ENCODE measurements at places on chromosomes 1 and 21. TPM values are rescaled to one million over a fixed set of nuclear protein-coding genes. Genes with fewer than 3 reads are reported as not detected.

HJV gene
- not detected for total RNA-seq

DNA sequence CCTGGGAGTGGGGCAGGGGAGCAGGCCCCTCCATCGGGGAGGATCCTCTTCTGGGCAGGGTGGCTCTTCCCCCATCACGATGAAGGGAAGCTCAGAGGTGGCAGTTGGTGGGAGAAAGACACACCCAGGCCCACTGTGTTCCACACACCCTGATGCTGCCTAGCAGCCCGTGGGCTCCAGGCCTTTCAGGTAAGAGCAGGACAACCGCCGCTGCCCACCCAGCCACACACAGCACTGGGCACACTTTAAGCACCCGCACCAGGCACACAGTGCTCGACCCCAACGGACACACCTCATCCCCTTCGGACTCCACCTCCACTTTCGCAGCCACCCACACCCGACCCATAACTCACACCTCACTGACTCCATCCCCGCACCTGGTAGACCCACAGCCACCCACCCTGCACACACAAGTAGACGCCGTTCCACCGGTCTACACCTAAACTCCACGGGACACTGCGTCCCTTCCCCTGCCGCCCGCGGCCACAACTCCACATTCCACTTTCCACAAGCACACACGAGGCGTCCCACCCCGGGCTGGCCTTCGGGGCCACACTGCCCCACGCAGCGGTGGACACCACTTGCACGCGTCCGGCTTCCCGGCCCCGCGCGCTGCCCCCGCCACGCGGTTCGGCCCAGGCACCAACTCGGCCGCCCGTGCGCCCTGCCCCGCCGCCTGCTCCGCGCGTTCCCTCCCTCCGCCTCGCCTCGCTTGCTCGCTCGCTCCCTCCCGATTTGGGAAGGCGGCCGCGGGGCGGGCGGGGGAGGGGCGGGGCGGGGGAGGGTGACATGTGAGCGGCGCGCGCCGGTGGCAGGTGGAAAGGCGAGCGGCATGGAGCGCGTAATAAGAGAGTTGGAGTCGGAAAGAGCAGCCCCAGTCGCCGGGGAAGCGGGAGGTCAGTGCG, at the start of gene KCNQ4:
KCNQ4 (plus strand) TSS at position 787 of the 905 bp plus-strand sequence. CDS start 307 bp downstream, outside the sequence.
- H3K4me3 ChIP-seq, result peak within 1 kb of the TSS; percentile 80
- peaks cover 7% of the 10 kb centered on the region for H3K4me1 ChIP-seq
- H3K36me3 ChIP-seq, result peaks cover 3% of the 10 kb centered on the region
- H3K27me3 ChIP-seq, result peaks cover 37% of the 10 kb centered on the region
- peak within 1 kb of the TSS; percentile 48 for H3K27ac ChIP-seq
- peak; percentile 74 for DNase-seq

DNA sequence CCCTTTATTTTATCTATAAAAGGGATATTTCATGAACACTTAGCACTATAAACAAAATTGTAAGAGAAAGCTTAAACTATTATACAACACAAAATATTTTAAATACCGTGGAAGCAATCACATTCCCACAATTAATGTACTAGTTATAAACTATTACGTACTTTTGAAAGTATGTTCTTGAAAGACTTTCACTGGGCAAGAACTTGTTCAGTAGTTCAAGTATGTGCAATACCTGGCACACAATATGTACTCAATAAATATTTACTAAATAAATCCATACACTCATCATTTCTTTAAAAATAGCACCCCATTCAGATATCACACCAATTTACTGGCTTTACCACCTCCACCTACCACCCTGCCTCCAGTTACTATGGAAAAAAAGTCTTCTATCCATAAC, 12.6 kb upstream of the FMO2 start:
- no peaks in the 10 kb centered on the region for H3K4me1 ChIP-seq
- H3K27ac ChIP-seq, result no peak overlapping the region
- no peak for DNase-seq
- H3K27me3 ChIP-seq, result peaks cover 10% of the 10 kb centered on the region
- H3K36me3 ChIP-seq, result no peaks in the 10 kb centered on the region

DNA sequence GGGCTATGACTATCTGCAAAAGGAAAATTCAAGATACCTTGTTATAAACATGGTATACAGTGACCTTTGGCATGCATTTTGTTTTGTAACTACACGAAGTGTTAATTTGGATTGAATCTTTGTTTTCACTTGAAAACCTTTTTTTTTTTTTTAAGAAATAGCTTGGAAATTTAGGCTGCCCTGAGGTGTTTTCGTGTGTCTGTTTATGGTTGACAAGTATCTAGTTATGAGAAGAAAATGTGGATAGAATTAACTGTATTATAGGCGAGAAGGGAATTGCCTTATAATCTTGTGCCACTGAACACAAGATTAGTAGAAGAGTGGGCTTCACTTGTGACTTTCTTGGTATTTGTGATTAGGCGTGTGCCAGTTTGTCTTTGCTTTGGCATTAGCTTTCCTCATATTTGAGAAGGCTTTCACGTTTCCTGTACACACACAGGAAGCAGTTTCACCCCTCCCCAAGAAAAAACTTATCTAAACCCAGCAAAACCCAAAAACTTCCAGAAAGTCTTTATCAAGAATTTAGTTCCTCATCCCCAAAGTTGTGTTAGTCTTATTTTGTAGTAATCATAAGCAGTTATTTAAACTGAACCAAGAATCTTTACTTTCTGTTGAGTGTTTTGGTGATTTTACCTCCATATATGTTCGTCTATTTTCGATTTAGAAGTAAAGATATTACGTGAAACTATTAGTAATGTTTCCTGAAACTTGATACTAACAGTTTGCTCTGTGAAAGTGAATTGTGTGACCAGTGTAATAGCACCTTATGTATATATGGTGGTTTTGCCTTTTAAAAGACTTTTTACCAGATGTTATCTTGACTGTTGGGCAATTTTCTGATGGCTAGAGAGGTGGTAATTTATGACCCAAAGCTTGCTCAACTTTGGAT, 3.8 kb downstream of the DYRK1A start:
- DNase-seq, result peak; percentile 67
- peaks cover 10% of the 10 kb centered on the region for H3K36me3 ChIP-seq
- H3K4me3 ChIP-seq, result peak overlapping the region; percentile 93
- peak overlapping the region; percentile 90 for H3K27ac ChIP-seq

DNA sequence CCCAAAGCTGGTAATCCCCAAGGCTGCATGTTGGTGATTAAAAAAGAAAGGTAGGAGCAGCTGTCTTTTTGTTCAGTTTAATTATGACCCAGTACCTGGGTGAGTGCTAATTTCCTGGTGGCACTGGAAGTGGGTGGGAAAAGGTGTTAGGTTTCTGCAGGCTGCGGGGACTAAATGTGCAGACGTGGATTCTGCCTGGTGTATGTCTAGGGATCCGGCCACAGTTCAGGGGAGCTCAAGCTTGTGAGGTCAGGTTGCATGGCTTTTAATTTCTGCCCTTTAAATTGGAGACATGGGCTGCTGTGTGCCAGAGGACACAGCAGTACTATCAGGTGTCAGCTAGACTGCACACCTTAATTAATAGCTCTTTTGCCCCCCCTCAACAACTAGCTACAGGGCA, 20.3 kb upstream of the TBX19 start:
- H3K27ac ChIP-seq, result no peak overlapping the region
- no peak for DNase-seq
- peaks cover 52% of the 10 kb centered on the region for H3K36me3 ChIP-seq
- no peak overlapping the region for H3K4me3 ChIP-seq
- H3K27me3 ChIP-seq, result no peaks in the 10 kb centered on the region

DNA sequence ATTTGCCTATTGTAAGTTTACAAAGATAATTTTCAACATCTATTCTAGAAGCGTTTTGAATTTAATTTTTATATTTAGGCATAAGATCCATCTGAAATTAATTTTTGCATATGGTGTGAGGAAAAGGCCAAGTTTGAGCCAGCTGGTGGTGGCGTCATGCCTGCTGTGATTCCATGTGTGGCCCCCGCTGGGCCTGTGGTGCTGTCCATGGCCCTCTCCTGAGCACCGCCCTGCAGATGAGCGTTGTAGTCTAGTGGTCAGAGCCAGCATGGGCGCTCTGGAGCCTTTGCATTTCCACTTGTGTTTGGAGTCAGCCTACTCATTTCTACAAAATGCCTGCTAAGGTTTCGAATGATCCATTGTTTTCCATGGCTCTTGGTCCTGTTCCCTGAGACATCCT, 22.7 kb downstream of the PRSS38 start:
- no peaks in the 10 kb centered on the region for H3K27me3 ChIP-seq
- no peak overlapping the region for H3K4me3 ChIP-seq
- H3K36me3 ChIP-seq, result no peaks in the 10 kb centered on the region
- DNase-seq, result no peak

- peak; percentile 75 for DNase-seq
- H3K27ac ChIP-seq, result peak overlapping the region; percentile 15
- H3K4me3 ChIP-seq, result peak overlapping the region; percentile 91
- H3K27me3 ChIP-seq, result no peaks in the 10 kb centered on the region
- peaks cover 35% of the 10 kb centered on the region for H3K4me1 ChIP-seq
- H3K36me3 ChIP-seq, result peaks cover 29% of the 10 kb centered on the region
Observed at GRCh38 chr1:155322571-155322952, 1.9 kb downstream of the RUSC1 start.

- DNase-seq, result no peak
- no peaks in the 10 kb centered on the region for H3K27me3 ChIP-seq
- no peak overlapping the region for H3K4me3 ChIP-seq
- H3K36me3 ChIP-seq, result peaks cover 19% of the 10 kb centered on the region
Observed at GRCh38 chr1:77986810-77987209, 7.9 kb upstream of the FUBP1 start.

GRCh38 chr1:41715441-41716095, 203.2 kb downstream of the HIVEP3 start:
- H3K4me3 ChIP-seq, result no peak overlapping the region
- H3K36me3 ChIP-seq, result no peaks in the 10 kb centered on the region
- no peaks in the 10 kb centered on the region for H3K27me3 ChIP-seq
- H3K4me1 ChIP-seq, result peaks cover 23% of the 10 kb centered on the region
- H3K27ac ChIP-seq, result no peak overlapping the region

SPATA21 gene
- total RNA-seq, result not detected

PLA2G2F gene
- not detected for total RNA-seq

GFI1 gene
- total RNA-seq, result 85.1 TPM

DNA sequence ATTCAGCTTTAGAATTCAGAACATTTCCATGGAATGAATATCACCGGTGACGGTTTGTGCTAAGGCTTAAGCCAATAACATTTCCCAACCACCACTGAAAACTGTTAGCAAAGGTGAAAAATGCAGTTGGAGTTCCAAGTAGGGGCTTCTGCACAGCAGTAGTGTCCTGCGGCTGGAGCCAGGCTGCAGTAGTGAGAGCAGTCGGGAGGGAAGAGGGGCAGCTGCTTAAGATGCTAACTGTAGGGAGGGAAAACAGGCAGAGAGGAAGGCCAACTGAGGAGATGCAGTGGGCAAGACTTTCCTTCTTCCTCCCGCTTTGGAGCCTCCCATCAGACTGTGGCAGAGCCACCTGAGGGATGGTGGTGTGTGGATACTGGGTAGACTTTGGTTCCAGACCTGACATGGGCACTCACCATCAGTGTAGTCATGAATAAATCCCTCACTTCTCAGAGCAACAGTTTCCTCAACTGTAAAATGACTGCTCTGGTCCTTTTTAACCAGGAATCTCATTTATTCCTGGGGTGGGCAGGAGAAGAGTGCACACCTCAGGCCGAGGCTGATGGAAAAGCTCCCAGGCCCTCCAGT, 3.2 kb downstream of the F3 start:
- no peaks in the 10 kb centered on the region for H3K36me3 ChIP-seq
- H3K27me3 ChIP-seq, result peaks cover 51% of the 10 kb centered on the region
- peaks cover 11% of the 10 kb centered on the region for H3K4me1 ChIP-seq
- H3K27ac ChIP-seq, result no peak overlapping the region
- H3K4me3 ChIP-seq, result no peak overlapping the region

TACSTD2 gene
- total RNA-seq, result not detected

DNA sequence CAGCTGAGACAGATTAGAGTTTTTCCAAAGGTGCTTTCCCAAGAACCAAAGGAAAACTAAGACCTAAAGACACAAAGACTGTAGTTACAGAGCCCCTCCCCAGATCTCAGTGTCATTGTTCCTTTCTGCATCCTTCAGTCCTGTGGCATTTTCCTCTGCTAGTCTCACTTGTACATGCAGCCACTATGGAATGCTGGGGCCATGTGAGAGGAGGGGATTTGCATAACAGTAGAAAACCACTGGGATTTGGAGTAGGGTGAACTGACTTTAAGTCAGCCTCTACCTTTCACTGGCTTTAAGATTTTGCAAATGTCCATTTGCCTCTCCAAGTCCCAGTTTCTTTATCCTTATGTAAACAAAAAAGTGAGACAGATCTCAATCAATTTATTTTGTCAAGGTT, 119.4 kb upstream of the F3 start:
- H3K36me3 ChIP-seq, result no peaks in the 10 kb centered on the region
- H3K4me1 ChIP-seq, result no peaks in the 10 kb centered on the region
- H3K4me3 ChIP-seq, result no peak overlapping the region

GRCh38 chr21:18987520-18988026, 584.0 kb upstream of the TMPRSS15 start:
- no peak overlapping the region for H3K27ac ChIP-seq
- H3K4me3 ChIP-seq, result no peak overlapping the region
- no peaks in the 10 kb centered on the region for H3K27me3 ChIP-seq
- H3K4me1 ChIP-seq, result no peaks in the 10 kb centered on the region
- DNase-seq, result no peak
- no peaks in the 10 kb centered on the region for H3K36me3 ChIP-seq

GRCh38 chr1:44421446-44421884, 16.4 kb downstream of the RNF220 start:
- H3K4me3 ChIP-seq, result no peak overlapping the region
- no peak for DNase-seq
- H3K36me3 ChIP-seq, result no peaks in the 10 kb centered on the region
- H3K4me1 ChIP-seq, result peaks cover 3% of the 10 kb centered on the region

DNA sequence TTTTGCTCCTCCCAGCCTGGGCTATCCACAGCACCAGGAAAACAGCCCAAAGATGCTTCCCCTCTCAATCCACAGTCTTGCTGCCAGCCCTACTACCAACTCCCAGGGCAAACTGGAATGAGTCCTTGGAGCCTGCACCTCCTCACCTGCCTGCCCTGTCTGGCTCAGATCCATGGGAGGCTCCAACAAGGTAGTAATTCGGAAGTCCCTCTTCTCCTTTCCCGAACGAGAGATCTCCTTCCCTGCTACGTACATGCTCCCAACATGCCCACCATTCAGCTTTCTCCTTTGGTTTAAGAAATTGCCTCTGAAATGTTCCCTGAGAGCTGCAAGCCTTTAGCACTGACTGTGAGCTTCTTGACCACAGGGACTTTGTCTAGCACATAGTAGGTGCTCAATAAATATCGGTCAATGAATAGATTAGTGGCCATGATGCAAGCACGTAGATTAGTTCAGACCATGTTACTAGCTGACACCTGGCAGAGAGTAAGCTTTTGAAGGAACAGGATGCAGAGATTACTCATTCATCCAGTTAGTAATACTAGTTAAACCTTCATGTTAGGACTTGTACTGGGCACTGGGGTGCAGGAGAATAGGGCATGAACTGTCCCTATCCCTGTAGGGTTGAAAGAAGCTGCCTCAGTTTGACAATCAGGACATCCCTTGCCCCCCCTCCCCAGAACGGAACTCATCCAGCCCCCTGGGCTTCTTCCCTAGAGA, 80.1 kb downstream of the DISP3 start:
- H3K27me3 ChIP-seq, result peaks cover 27% of the 10 kb centered on the region
- H3K4me3 ChIP-seq, result no peak overlapping the region
- peaks cover 2% of the 10 kb centered on the region for H3K4me1 ChIP-seq
- no peak for DNase-seq
- H3K36me3 ChIP-seq, result no peaks in the 10 kb centered on the region
- no peak overlapping the region for H3K27ac ChIP-seq
